ENCODE measurements at places on chromosomes 3 and 15. TPM values are rescaled to one million over a fixed set of nuclear protein-coding genes. Genes with fewer than 3 reads are reported as not detected.

GRCh38 chr15:58340176-58340575, 91.6 kb upstream of the LIPC start:
- DNase-seq: no peak
- no peaks in the 10 kb centered on the region for H3K36me3 ChIP-seq
- no peak overlapping the region for H3K4me3 ChIP-seq
- no peaks in the 10 kb centered on the region for H3K27me3 ChIP-seq
- H3K27ac ChIP-seq: no peak overlapping the region

DNA sequence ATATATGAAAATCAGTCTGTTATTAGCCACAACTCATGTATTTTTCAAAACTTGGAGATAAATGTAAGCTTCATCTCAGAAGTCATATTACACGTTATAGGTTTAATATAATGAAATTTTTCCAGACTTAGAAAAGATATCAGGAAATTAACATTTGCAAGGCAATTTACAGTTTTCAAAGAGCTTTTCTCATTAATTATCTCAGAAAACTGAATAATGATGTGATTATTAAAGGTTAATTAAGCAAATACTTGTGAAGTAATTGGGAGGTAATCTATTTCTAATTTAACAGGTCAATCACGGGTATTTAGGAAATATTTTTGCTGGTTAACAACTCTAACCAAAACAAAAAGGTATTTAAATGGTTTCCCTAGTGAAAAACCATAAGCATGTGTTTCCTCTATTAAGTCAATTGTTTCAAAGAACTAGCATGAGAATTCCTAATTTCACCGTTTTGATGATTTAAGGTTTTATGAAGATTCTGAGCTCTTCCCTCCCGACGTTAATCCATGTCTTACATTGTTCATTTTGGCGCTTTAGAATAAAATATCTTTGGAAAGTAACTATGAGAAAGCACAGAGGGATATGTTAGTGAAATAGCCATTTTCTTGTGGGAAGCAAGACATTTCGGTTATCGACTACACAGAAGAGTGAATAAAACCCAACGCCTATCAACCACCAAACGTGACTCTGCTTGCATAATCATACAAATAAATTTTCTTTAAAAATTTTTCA, 1.5 kb upstream of the NEO1 start:
- H3K27ac ChIP-seq: no peak overlapping the region
- no peak for DNase-seq
- H3K36me3 ChIP-seq: no peaks in the 10 kb centered on the region
- H3K27me3 ChIP-seq: peaks cover 23% of the 10 kb centered on the region

GRCh38 chr15:88800026-88800425, 3.2 kb upstream of the ACAN start:
- no peaks in the 10 kb centered on the region for H3K4me1 ChIP-seq
- H3K27me3 ChIP-seq: peaks cover 13% of the 10 kb centered on the region
- H3K27ac ChIP-seq: no peak overlapping the region
- DNase-seq: no peak

- no peaks in the 10 kb centered on the region for H3K4me1 ChIP-seq
- H3K27me3 ChIP-seq: no peaks in the 10 kb centered on the region
- H3K4me3 ChIP-seq: no peak overlapping the region
- no peaks in the 10 kb centered on the region for H3K36me3 ChIP-seq
- H3K27ac ChIP-seq: no peak overlapping the region
These were observed 115.8 kb downstream of the IQCH start for GRCh38 chr15:67370206-67370954.

DNA sequence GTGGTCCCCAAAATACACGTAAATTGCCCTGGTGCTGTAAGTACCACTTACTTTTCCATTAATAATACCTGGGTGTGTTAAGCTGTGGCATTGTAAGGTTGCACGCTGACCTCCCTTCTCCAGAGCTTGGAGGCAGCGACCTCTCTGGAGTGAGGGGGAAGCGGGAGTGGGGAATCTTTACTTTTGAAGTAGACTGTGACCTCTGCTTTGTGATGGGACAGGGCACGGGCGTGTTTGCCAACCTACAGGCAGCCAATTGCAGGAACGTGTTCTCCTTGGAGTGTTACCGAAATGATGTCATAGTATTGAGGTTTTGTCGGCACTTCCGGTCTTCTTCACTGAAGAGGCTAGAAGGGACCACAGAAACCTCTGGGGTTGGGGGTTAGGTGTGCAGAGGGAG, 227.3 kb upstream of the C2CD4B start:
- peaks cover 22% of the 10 kb centered on the region for H3K4me1 ChIP-seq
- peak; percentile 25 for DNase-seq
- H3K36me3 ChIP-seq: no peaks in the 10 kb centered on the region
- H3K4me3 ChIP-seq: no peak overlapping the region

Gene PATL2
- 145 TPM for total RNA-seq

Gene LRRC31
- total RNA-seq: not detected

DNA sequence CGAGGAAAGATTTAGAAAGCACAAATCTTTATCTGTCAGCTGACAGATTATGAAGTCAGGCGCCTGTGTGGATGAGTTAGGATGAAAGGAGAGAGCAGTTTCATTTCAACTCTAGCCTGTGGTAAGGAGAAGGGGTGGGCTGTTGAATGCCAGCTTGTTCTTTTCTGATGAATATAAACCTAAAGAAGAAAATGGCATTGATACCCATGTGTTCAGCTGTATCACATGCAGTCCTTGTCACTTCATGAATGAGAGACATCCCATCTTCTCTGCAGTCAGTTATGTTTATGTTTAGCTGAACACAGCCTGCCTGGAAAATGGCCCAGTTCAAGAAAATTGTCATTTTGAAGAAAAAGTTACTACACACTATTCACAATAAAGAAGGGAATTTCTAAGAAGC, 345.7 kb upstream of the RBMS3 start:
- DNase-seq: no peak
- H3K27me3 ChIP-seq: no peaks in the 10 kb centered on the region

DNA sequence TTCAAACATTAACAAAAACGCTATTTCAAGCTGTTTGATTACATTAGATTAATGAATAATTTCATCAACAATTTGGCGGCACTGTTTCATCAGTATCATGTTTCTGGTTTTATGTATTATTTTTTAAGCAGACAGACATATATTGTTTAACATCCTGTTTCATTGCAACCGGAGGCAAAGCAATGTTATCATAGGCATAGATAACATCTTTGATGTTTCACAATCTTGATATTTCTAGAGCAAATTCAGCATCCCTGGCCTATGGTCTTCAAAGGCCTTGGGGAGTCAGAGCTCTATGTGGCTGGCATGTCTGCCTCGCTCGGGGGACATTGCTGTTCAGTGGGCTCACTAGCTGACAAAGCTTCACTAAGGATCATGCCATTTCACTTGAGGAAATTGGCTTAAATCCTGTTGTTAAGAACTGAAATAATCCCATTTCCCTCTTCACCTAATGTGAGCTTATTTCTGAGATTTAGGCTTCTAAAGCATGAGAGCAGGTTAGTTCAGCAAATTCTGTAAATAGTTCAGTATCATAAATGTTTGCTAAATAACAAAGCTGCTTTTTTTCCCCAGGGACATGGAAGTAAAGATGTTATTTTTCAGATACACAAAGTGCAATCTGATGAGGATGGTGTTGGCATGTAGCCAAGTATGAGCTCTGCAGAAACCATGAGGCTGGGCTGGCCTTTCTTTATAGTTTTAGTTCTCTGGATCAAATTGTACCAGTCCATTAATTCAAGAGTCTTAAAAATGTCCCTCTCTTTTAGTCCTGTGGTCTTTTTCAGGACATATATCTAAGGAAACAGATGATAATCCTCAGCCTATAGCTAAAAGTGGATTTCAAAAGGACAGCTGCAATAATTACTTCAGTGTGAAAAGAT, 941.4 kb downstream of the PLOD2 start:
- H3K4me3 ChIP-seq: no peak overlapping the region
- H3K4me1 ChIP-seq: no peaks in the 10 kb centered on the region
- H3K27me3 ChIP-seq: no peaks in the 10 kb centered on the region
- no peak overlapping the region for H3K27ac ChIP-seq

GRCh38 chr3:157046520-157046919, 113.4 kb downstream of the CCNL1 start:
- DNase-seq: no peak
- H3K4me3 ChIP-seq: no peak overlapping the region
- peaks cover 3% of the 10 kb centered on the region for H3K27me3 ChIP-seq

Gene FETUB
- not detected for total RNA-seq

GRCh38 chr3:48088056-48088748, 72.0 kb upstream of the MAP4 start:
- no peaks in the 10 kb centered on the region for H3K27me3 ChIP-seq
- peak overlapping the region; percentile 22 for H3K27ac ChIP-seq
- no peak for DNase-seq
- peaks cover 19% of the 10 kb centered on the region for H3K4me1 ChIP-seq
- H3K36me3 ChIP-seq: no peaks in the 10 kb centered on the region

GRCh38 chr15:40847223-40847961, 3.5 kb downstream of the SPINT1 start:
- no peaks in the 10 kb centered on the region for H3K36me3 ChIP-seq
- H3K4me1 ChIP-seq: peaks cover 34% of the 10 kb centered on the region
- H3K4me3 ChIP-seq: no peak overlapping the region
- H3K27ac ChIP-seq: peak overlapping the region; percentile 2
- peaks cover 12% of the 10 kb centered on the region for H3K27me3 ChIP-seq

GRCh38 chr3:154242766-154243165, 81.5 kb downstream of the DHX36 start:
- H3K27ac ChIP-seq: no peak overlapping the region
- H3K27me3 ChIP-seq: no peaks in the 10 kb centered on the region
- H3K36me3 ChIP-seq: no peaks in the 10 kb centered on the region
- H3K4me1 ChIP-seq: no peaks in the 10 kb centered on the region
- no peak overlapping the region for H3K4me3 ChIP-seq

- H3K27ac ChIP-seq: no peak overlapping the region
- H3K4me3 ChIP-seq: no peak overlapping the region
- H3K4me1 ChIP-seq: no peaks in the 10 kb centered on the region
- no peaks in the 10 kb centered on the region for H3K36me3 ChIP-seq
These were observed 318.1 kb upstream of the MCTP2 start for GRCh38 chr15:93913310-93913709.

DNA sequence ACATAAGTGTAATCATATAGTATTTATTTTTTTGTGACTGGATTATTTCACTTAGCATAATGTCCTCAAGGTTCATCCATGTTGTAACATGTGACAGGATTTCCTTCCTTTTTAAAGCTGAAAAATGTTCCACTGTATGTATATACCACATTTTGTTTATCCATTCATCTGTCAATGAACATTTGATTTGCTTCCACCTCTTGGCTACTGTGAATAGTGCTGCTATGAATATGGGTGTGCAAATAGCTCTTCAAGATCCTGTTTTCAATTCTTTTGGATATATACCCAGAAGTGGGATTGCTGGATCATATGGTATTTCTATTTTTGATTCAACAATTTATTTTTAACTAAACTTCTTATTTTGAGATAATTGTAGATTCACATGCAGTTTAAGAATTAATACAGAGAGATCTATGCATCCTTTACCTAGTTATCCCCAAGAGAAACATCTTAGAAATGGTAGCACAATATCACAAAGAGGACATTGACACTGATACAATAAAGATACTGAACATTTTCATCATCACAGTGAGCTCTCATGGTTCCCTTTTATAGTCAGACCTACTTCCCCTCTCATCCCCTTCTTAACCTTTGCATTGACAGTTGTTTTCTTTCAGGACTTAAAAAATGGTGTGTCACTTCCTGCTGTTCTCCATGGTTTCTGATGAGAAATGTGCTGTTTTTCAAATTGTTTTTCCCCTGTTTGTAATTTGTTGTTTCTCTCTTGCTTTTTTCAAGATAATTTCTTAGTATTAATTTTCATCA, 90.1 kb downstream of the SATB1 start:
- no peak overlapping the region for H3K4me3 ChIP-seq
- H3K27ac ChIP-seq: no peak overlapping the region
- H3K27me3 ChIP-seq: peaks cover 5% of the 10 kb centered on the region
- DNase-seq: no peak

Gene SLC22A14
- 0.20 TPM for total RNA-seq

GRCh38 chr3:110932567-110932966, 139.0 kb upstream of the NECTIN3 start:
- peaks cover 2% of the 10 kb centered on the region for H3K27me3 ChIP-seq
- no peak overlapping the region for H3K4me3 ChIP-seq
- DNase-seq: no peak
- no peaks in the 10 kb centered on the region for H3K4me1 ChIP-seq
- no peaks in the 10 kb centered on the region for H3K36me3 ChIP-seq
- no peak overlapping the region for H3K27ac ChIP-seq

- no peaks in the 10 kb centered on the region for H3K36me3 ChIP-seq
- no peak overlapping the region for H3K27ac ChIP-seq
- DNase-seq: no peak
- H3K27me3 ChIP-seq: no peaks in the 10 kb centered on the region
- no peaks in the 10 kb centered on the region for H3K4me1 ChIP-seq
These were observed 41.6 kb downstream of the ATP2B2 start for GRCh38 chr3:10463533-10464434.

Gene A4GNT
- not detected for total RNA-seq

Gene ZBTB11
- 83.5 TPM for total RNA-seq

GRCh38 chr3:10312391-10312790, 8.5 kb downstream of the SEC13 start:
- H3K4me1 ChIP-seq: no peaks in the 10 kb centered on the region
- H3K4me3 ChIP-seq: no peak overlapping the region
- H3K27me3 ChIP-seq: no peaks in the 10 kb centered on the region
- no peak for DNase-seq
- H3K36me3 ChIP-seq: peaks cover 80% of the 10 kb centered on the region
- no peak overlapping the region for H3K27ac ChIP-seq

Gene BCL2A1
- 16.5 TPM for total RNA-seq

DNA sequence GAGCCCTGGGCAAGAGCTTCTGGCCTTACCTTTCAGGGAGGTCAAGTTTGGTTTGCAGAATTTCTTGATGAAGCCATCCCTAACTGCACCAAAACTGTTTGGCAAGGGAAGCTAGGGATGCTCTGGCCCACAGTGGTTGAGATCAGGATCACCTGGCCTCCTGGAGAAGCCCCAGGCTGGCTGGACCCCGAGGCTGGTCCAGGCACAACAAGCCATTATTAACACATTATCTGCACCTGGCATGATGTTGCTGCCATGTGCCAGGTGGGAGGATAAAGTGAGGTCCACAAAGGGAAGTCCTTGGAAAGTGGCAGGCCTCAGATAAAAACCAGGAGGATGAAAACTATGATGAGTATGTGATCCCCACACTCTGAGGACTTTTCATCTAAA, 35.9 kb upstream of the DUSP7 start:
- no peaks in the 10 kb centered on the region for H3K36me3 ChIP-seq
- H3K4me1 ChIP-seq: peaks cover 16% of the 10 kb centered on the region
- H3K4me3 ChIP-seq: no peak overlapping the region
- H3K27ac ChIP-seq: no peak overlapping the region
- no peak for DNase-seq
- H3K27me3 ChIP-seq: no peaks in the 10 kb centered on the region

DNA sequence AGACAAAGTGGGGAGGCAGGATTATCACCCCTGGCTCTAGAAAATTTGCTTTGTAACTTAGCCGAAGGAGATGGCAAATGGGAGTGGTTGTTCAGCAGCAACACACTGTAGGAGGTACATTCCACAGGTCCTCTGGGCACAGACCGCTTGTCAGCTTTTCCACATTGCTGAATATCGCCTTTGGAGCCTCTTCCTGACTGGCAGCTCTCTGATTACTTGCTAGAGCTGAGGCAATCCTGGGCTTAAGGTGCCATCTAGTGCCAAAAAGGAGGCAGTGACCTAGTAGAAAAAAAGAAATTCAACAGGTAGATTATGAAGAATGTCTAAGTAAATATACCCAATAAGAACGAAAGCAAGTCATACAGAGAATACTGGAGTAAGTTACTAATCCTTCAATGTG, 13.1 kb upstream of the SCN5A start:
- no peaks in the 10 kb centered on the region for H3K4me1 ChIP-seq
- no peaks in the 10 kb centered on the region for H3K36me3 ChIP-seq
- H3K27me3 ChIP-seq: no peaks in the 10 kb centered on the region

Gene UROC1
- not detected for total RNA-seq
